ENCODE measurements at places on chromosomes 2 and 18.

DNA sequence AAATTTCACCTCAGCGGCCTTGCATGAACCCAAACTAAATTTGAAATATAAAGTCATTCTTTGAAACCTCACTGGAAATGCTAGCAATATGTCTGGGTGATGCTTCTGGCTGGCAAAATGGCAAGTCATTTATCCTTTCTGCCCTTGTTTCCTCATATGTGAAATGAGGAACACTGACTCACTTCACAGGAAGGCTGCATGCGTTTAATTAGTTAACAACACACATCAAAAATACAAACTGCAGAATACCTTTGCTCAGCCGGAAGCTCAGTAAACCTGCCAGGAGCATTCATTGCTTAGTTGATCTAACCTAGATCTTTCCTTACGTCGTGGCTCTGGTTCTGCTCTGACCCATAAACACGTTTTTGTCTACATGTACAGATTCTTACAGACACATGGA lies 214.2 kb upstream of the ACVR2A start:
- no peak for DNase-seq

DNA sequence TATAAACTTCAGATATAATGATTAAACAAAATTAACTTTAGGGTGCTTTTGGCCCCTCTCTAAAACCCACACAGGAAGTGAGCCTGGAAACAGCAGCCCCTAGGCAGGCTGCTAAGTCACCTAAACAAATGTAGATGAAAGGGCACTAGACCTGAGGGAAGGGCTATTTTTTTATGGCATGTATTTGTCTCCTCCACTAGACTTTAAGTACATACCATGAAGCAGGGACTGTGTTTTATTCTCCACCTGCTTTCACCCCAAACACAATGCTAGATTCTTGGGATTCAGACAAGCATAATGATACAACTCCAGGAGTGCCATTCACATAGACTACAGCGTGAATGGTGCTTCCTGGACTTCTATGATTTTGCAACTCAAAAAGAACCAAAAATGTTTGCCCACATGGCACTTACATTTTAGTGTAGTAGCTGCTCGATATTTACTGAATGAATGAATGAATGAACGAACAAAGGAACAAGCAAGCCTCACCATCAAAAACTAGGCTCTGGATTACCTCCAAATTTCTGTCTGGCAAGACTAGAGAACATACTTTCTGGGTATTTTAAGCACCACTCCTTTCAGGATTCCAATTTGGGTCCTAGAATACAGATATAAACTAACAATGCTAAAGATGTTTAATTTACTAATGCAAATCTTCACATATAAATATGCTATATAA lies 10.1 kb downstream of the ATAD2B start:
- DNase-seq: no peak

GRCh38 chr2:60447943-60448342 lies 105.5 kb downstream of the BCL11A start:
- DNase-seq: no peak

- no peak for DNase-seq
These were observed 4.9 kb downstream of the AAK1 start for GRCh38 chr2:69638630-69639029.

DNA sequence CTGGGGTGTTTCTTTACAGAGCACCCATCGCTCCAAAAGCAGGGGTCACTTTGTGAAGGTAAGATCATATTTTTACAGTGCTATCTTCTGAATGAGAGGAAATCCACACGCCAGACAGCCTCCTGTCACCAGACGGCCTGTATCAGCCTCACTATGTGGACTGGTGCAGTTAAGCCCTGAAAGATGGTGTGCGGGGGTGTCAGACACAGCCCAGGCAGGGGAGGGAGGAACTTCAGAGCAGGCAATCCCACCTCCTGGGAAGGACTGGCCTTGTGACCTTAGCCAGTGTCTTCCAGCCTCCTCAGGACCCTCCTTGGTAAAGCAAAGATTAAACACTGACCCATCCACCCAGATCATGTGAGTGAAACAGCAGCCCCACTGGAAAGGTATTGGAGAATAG lies 249.4 kb upstream of the CTAGE1 start:
- DNase-seq: no peak

- no peak for DNase-seq
These were observed 22.0 kb downstream of the KCNF1 start for GRCh38 chr2:10933700-10934225.

DNA sequence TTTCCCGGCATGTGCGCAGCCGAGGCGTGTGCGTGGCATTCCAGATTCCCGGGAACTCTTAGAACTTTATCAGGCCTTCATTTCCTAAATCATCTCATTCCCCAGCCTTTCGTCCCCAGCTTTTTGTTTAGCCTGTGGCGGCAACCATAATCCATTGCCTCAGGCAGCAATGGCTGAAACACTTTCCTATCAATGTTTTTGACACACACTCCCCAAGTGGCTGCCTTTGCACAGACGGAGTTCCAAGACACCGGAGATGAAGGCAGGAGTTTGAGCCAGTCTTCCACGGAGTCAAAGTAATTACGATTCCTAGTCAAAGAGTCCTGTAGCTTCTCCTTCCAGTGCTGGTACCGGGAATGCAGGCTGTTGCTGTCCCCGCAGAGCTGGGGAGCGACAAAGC lies 64.8 kb downstream of the KCNG2 start:
- no peak for DNase-seq

DNA sequence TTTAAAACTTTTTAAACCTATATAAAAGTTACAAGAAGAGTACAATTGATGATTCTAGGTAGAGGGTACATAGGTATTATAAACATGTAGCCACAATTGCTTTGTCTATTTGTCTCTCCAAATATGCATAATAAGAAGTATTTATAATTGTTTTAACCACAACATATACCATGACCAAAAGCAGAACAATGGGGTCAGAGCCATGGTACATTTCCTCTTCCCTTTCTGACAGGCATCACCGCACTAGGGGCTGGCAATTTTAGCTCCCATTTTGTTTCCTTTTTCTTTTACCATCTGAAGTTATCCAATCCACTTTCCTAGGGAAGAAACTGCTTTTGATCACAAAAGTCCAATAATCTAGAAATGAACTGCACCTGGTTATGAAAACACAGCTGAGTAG lies 49.3 kb downstream of the TMX3 start:
- no peak for DNase-seq

DNA sequence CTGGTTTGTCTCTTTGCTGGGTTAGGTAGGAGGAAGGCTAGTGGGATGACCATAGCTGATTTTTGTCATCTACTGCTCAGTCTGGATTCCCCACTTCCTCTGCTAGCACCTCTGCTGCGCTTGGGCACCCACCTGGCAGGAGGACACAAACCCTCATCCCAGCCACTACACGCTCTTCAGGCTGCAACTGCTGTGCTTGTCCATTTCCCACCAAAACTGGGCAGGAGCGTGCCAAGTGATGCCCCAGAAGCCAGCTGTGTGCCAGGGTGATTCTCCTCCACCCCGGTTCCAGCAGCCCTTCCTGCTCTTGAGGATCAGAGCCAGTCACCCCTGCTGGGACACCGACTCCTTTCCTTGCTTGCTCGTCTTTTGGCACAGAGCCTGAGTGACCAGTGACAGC lies 15.7 kb upstream of the PER2 start:
- no peak for DNase-seq

DNA sequence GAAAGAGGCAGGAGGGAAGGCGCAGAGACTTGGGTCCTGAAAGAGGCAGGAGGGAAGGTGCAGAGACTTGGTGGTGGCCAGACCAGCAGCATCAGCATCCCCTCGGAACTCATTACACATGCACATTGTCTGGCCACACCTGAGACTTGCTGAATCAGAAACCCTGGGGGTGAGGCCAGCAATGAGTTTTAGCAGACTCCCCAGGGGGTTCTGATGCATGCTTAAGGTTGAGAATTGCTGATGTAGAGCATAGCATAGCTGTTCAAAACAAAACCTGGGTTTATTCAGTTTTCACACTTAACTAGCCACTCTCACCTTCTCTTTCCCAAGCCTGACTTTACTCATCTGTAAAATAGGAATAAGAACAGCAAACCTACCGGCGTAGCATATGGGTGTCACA lies 122.9 kb downstream of the MRO start:
- DNase-seq: no peak

DNA sequence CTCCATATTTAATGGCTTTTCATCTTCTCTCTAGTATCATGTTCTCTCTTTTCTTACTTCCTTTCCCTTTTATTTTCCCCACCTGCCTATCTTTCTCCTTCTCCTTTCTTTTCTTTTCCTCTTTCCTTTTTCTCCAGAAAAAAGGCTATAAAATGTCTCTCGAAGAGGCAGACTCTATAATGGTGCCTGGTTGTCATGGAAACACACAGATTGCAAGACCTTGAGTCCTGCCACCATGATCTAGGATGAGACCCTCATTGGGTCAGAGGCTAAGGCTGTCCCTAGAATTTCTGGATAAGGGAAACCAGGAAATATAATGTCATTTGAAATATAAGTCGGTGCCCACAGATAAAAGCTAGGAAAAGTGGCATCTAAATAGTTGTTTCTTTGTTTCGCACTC lies 36.5 kb upstream of the LHCGR start:
- no peak for DNase-seq

DNA sequence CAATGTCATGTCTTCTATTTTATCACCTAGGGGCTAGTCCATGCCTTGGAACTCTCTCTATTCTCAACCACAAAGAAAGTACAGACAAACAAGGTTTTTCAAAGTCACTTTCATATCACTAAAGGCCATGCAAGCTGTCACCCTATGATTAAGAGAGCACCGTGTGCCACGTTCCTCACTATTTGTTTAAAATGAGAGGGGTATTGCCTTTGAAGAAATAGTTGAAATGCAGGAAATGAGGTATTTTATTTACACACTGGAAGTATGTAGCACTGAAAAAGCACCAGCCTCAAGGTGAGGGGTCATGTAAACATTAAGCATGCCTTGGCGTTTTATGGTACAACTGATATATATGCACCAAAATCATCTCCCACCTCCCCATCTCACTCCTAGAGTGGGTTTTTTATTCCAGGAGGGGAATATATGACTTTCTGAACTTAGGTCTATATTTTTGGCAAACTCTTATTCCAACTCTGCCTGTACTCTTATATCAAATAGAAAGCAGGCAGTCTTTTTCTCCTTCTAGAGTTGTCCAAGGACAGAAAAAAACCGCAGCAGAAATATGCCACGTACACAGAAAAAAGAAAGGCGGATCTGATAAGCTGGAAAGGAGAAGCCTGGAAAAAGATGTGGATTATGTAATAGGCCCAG lies 53.5 kb downstream of the VSNL1 start:
- DNase-seq: no peak

DNA sequence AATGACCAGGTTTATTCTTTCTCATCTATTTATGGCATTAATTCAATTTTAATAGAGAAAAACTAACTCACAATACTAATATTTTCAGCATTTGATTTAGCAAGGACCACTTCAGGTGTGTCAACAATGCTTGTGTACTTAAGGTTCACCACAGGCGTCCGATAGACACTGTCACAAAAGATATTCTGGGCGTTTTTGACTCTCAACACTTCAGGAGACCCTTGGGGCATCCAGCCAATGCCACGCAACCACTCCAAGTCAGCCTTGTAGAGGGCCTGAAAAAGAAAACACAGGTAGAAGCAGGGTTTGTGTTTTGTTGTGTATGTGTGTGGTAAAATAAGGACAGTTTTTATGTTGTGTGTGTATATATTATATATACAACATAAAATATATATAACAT lies 158.2 kb downstream of the NEB start:
- DNase-seq: no peak

DNA sequence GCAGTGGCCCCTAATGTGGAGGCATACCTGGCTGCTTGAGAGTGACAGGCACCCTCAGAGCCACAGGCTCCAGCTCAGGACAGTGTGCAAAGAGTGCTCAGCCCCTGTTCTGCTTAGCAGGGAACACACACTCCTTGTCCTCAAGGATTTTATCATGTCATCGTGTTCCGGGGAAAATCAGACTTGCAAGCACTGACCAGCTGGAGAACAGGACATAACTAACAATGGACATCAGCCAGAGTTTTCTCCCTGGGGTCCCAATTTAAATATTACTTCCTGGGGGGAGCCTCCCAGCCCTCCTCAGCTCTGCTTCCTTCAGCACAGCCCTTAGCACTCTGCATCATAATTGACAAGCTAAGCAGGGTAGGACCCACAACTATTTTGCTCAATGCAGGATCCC lies 175.4 kb upstream of the ACAA2 start:
- no peak for DNase-seq

DNA sequence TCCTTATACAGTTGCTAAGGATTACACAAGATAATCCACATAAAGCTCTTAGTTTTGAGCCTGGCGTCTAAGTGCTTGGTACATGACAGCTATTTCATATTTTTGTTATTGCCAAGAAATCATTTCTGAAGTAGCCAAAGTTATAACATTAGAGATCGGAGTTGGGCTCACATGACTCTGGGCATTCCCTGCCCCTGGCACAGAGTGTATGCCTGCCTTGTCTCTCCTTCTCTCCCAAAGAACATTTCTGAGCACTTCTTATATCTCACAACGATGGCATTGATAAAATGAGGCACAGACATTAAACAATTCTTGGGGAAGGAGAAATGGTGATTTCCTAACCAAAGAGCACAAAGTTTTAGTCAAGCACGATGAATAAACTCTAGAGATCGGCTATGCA lies 87.7 kb upstream of the DDX18 start:
- DNase-seq: no peak

GRCh38 chr2:13056259-13056843 lies 339.6 kb downstream of the TRIB2 start:
- no peak for DNase-seq

DNA sequence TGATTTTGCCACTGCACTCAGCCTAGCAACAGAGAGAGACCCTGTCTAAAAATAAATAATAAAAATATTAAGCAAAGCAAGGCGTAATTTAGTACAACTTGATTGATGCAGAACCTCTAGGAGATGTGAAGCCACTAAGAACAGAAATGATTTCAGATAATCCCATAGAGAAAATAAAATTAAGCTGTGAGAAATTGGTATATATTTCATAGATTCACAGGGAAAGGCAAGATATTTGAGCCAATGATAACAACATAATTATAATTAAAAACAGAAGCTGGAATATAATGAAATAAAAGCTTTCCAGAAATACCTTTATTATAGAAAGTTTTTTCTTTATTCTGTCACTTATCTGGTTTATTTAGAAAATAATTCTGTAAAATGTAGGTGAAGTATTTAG lies 88.9 kb upstream of the GULP1 start:
- no peak for DNase-seq

DNA sequence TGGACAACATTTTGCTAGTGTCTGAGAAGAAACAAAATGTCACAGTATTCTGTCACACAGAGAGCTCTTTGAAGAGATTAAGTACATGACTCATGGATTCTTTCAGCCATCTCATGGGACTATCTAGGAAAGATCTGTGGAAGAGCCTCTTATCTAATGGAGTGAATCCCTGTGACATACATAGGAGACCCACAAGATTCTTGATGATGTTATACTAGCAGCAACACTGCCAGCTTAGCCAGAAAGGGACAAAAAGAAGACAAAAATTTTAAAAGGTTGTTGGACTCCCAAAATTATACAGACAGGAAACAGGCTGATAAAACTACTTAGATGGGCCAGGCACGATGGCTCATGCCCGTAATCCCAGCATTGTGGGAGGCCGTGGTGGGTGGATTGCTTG lies 143.3 kb upstream of the MGAT5 start:
- no peak for DNase-seq

- no peak for DNase-seq
These were observed 3.7 kb downstream of the NPPC start for GRCh38 chr2:231922311-231923009.
